ENCODE measurements at places on chromosomes 6 and 20.

- no peak for DNase-seq
Observed at GRCh38 chr20:21632031-21632734, 73.3 kb upstream of the PAX1 start.

GRCh38 chr20:64203037-64203777 lies 39.0 kb downstream of the MYT1 start:
- DNase-seq = no peak

DNA sequence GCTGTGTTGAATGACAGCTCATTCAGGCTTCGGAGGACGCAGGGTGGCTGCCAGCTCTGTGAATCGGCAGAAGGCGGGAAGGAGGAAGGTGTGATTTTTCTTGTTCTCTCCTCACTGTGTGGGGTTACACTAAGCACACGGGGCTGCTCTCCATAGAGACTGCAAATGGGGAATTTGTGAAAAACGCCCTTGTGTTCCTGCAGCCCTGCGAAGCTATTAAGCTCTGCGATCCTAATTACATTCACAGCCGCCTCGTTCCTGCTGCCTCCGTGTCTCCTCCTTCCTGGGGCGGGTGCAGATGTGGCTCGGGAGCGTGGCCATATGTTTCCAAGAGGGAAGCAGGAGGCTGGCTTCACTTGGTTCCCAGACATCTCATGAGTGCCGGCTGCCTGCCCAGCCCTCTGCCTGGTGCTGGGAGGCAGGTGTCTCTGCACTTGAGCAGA lies 124.0 kb downstream of the TOX2 start:
- DNase-seq = no peak

DNA sequence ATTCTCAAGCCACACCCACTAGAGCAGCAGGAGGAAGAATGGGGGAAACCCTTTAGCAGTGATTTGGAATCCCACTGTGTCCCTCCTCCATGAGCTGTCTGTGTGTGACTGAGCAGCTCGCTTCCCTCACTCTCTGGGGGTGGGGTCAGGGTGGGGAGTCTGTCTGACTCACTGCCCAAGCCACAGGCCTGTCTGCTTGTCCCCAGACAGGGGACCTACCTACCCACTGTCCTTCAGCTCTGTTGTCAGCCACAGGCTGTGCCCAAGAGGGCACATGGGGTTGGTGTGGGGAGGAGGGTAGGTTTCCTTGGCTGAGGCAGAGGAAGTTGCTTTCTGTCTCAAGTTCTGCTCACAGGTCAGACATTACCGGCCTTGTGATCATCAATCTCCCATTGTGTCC lies 127.0 kb downstream of the MAFB start:
- DNase-seq = no peak

- no peak for DNase-seq
Observed at GRCh38 chr6:21772884-21773575, 179.5 kb downstream of the SOX4 start.
